Effector memory CD8-positive, alpha-beta T cell (primary cell): ENCODE measurements at places on chromosomes 2 and 18.

DNA sequence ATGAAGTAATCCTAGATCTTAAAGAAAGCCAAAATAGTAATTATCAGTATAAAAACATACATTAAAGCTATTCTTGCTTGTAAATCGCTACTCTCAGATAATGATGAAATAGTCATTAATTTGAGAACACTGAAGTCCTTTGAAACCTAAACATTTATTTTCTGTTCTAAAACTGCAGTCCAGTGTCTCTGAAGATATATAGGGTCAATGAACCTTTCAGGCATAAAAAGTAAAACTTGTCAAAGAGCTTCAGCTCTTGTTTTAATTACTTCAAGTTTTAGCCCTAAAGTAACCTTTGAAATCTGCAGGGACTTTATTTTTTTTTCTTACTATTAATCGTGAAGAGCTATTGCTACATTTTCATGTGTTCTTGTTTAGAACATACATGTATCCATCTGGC is 116.3 kb downstream of the KYNU start:
- DNase-seq, result no peak

GRCh38 chr2:97982621-97983020 is 13.1 kb downstream of the TMEM131 start:
- no peak for DNase-seq

- no peak for DNase-seq
These were observed 12.6 kb downstream of the NEU2 start for GRCh38 chr2:233044974-233045605.

DNA sequence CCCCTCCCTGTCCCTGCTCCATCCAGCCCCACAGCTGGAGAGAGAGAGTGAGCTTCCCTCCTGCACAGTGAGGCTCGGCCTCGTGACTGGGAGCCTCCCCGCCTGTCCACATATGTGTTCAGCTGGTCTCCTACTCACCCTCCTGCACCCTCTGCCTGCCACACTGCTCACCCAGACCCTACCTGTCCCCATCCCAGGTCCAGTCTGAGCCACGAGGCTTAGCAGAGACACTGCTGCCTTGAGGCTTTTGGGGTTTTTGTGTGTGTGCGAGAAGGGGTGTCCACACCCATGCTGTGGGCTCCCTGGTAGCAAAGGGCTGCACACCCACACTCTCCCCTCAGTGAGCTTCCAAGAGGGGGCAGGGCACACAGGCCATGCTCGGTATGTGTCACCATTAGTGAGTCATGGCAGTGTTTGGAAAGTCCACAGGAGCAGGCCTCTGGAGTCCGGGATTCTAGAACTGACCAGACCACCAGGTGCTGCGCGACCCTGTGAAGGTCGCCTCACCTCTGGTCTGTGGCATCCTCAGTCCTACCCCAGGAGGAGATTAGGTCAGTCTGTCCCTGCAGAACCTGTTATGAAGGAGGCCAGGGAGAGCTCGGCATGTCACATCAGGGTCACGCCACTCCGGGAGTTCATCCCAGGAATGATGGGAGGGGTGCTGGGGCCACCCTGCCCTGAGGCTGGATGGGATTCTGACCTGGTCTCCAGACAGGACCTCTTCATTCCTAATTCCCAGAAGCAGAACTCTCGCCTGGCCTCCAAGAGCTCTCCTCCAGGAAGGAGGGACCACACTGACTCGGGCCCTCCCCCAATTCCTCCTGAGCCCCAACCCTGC is 39.9 kb upstream of the SMAD7 start:
- no peak for DNase-seq

- no peak for DNase-seq
These were observed 797 bp upstream of the CRIM1 start for GRCh38 chr2:36354811-36355150.
